ENCODE measurements at places on chromosomes 2 and 18.

GRCh38 chr2:205680067-205680466 lies 2.2 kb upstream of the NRP2 start:
- DNase-seq, result no peak

- DNase-seq, result no peak
These were observed 51.4 kb downstream of the RAB27B start for GRCh38 chr18:54879691-54880090.

DNA sequence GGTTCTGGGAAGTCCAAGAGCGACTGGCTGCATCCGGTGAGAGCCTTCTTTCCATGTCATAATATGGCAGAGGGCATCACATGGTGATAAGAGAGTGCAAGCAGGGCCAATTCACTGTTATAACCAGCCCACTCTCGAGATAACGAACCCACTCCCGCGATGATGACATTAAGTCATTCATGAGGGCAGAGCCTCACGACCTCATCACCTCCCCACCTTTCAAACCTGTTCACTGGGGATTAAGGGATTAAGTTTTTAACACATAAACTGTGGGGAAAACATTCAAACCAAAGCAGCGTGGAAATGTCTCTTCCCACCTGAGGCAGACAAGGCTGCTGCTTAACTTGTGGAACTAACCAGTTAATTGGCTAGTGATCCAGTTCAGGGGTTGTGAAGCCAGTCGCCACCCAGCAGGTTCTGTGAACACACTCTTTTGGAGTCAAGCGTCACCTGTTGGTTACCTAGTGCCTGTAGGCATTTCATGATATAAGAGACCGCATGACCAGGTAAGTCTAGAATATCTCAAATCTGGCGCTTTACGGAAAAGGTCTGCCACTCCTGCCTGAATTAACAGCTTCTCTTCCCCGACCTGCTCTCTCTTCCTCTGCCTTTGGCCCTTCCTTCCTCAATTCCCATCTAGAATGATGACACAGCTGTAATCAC lies 54.3 kb downstream of the EDAR start:
- no peak for DNase-seq

DNA sequence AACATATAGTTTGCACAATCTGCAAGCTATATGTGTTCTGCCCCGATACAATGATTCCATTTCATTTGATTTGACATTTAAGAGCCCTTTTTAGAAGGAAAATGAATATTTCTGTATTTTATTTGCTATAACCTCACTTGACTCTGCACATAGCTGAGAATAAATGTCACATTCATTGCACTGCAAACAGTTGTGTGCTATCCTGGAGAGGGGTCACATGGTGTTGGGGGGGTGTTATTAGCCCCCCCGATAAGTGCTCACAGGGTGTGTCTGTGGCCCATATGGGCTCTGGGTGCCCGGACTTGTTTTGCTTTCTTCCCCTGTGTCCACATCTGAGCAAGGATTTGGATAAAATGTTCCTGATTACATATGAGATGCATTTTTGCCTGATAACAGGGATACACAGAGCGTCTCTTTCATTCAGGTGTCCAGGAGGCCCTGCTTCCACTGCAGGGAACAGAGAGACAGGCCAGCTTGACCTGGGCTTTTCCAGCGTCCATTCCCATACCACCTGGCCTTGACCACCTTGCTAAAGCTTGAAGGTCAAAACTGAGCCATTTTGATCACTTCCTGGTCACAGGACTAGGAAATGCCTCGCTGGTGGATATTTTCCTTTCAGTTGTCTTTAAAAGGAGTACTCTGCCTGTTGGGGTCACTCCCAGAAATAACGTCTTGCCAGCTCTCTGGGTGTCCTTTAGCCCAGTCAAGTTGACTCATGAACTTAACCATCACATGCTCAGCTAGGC lies 38.4 kb upstream of the ID2 start:
- no peak for DNase-seq

- no peak for DNase-seq
These were observed 166.1 kb downstream of the MTCL1 start for GRCh38 chr18:8871489-8871888.

GRCh38 chr2:132937629-132938028 lies 267.6 kb upstream of the LYPD1 start:
- DNase-seq, result no peak
